MV-4-11 (cell line): ENCODE measurements at places on chromosomes 6 and 20.

- DNase-seq: no peak
Observed at GRCh38 chr6:138914701-138915100, 73.4 kb downstream of the REPS1 start.

DNA sequence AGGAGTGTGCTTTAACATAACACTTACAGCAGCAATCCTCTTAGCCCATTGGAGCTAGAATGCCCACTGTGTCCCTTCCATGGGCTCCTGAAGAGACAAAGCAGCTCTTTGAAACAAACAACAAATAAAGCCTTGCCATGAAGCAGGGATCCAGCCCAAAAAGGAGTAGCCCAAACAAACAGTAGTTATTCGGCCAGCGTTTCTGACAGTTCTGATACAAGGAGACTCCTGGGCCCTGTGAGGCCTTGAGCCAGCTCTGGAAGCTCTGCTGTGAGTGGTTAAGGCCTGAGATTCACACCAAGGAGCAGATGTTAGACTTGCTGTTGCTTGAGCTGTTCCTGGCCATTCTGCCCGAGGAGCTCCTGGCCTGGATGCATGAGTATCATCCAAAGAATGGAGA, 16.9 kb upstream of the ZSCAN16 start:
- DNase-seq: no peak

DNA sequence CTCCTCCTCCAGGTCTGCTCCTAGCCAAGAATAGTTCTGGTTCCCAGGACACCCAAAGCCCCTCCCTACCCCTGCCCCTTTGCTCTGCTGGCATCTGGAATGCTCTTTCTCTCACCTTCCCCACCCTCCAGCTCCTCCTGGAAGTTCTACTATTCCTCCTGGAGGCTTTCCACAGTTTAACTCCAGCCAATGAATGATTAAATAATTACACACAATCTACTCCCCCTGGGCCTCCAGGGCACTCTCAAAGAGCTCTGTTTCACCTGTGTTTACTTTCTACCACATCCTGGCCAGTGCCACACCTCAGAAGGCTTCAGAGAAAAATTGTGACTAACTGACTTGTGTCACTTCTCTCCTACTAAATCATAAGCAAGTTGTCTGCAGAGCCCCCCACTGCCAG, 36.2 kb downstream of the GCM1 start:
- no peak for DNase-seq

- no peak for DNase-seq
Observed at GRCh38 chr6:91281901-91282300, 695.0 kb upstream of the MAP3K7 start.

GRCh38 chr6:15248451-15249370, 2.8 kb downstream of the JARID2 start:
- peak; percentile 89 for DNase-seq
